ENCODE measurements at places on chromosomes 1 and 21.
A peak's percentile ranks its signal among the peaks of the same experiment; 100 is the strongest.

DNA sequence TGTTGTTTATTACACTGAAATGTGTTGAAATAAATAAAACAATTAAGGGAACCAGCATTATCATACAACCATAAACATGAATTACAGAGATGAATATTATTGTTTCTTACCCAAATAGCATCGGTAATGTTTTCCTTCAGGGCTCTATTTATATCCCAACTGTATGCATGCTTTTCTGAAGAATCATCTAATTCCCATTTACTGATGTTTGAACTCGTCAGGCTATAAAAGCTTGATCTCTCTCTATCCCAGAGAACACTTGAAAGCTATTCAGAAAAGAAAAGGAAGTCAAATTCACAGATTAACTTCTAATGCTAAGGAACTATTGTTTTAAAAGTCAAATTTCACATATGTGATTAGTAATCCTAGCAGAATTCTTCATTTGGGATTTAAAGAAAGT, 12.4 kb downstream of the NUP133 start:
- DNase-seq = no peak

DNA sequence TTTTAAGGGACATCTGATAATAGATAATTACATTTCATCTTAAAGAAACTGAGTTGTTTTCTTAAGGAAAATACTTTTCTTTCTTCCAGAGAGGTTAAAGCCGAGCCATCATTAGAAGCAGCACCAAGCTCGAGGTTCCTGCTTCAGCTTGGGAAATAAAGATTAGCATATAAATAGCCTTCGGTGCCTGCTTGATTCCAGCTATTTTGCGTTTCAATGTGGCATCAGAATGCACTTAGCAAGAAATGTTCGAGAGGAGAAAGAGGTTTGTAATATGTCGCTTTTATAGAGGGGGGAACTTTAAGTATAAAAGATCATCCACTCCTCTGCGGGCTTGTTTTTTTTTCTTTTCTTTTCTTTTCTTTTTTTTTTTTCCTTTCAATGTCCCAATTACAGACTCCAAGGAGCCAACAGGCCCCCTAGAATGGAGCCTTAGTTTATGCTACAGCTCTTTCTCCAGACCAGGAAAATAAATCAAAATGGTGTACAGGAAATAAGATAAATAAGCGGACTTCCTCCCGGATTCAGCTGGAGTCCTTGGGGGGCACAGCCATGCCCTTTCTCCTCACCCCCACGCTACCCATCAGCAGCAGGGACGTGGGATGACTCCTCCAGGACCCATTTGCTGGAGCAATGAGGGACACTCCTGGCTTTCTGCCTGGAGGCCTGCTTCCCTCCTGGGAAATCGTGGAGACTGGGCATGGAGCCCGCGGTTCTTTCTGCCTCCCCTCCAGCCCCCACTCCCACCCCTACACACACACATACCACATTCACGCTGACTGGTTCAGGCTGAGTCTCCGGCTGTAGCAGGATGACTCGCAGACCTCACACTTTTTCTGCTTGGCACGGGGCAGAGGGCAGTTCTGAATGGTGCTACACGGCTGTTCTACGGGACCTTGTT, 131.6 kb downstream of the RRAGC start:
- peak; percentile 17 for DNase-seq

DNA sequence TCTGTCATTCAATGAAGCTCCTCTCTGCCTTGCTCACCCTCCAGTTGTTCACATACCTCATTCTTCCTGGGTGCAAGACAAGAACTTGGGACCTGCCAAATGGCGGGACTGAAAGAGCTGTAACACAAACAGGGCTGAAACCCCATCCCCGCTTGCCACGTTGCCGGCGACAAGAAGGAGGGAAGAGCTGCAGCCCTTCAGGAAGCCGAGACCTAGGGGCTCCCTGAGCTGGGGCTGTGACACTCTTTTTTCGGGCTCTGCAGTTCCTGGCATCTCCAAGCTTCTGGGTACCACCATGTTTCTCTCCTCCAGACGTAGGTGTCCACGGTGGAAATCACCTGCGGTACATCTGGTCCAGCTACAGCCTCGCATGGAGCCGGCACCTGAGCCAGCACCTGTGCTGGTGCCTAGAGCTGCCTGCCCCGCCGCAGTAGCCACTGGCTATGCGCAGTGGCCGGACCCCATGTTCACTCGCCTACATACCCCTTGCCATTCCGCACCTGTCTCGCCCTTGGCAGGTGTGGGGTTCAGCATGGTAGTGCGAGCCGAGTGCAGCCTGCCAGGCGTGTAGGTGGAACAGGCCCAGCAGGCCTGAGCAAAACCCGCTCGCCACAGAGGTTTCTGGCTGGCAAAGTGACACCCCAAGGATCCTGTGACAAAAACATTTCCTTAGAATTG, 367.0 kb upstream of the NEGR1 start:
- no peak for DNase-seq

DNA sequence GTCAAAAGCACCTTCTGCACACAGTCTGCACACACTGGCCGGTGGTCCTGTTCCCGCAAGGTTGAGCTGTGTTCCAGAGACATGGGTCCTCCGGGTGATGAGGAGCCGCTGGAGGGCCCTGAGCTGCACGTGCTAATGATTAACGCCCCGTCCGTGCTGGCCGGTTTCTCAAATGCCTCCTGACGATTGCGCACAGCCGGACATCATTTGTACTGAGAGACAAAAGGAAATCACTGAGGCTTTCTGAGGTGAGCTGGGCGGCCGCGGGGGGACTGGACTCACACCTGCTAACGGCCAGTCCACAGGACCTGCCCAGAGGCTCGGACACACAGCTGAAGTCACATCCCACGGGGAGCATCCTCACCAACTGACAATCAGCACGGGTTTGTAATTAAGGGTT, 29.2 kb downstream of the POFUT2 start:
- no peak for DNase-seq

- no peak for DNase-seq
Observed at GRCh38 chr1:226154593-226154992, 31.9 kb downstream of the ACBD3 start.

GRCh38 chr1:38095454-38095931, 48.9 kb upstream of the POU3F1 start:
- no peak for DNase-seq

GRCh38 chr1:31181515-31182343, 58.0 kb downstream of the NKAIN1 start:
- DNase-seq = no peak

DNA sequence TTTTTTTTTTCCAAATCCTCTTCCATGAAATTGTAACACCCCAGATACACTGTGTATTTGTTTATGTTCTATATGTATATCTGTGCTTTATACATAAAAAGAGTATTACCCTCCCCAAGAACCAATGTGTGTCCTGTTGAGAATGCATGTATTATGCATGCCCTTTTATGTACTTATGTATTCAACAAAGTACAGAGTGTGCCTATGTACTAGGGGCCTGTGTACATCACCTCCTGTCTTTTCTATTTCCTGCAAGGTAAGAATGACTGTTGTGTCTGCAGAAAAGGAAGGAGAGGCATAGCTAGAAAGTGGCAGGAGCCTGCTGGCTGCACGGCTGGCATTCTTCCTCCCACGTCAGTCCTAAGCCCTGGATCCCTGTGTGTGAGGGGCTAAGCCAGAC, 7.0 kb downstream of the TMEM61 start:
- DNase-seq = no peak

DNA sequence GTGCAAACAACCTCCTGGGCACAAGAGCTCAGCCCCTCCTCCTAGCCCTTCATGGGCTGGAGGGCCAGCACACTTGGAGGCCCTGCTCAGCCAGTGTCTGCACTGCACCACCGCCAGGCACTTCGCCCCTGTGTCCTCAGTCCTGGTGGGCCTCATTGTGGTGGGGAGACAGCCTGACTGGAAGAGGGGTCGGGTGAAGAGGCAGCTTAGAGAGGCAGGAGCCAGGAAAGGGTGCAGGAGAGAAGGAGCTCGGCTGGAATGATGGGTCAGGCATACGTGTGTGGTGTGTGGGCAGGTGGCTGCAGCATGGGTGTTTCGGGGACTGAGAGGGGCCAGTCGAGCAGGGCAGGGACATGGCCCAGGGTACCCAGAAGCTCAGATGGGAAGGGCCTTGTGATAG, 4.1 kb downstream of the WNT3A start:
- no peak for DNase-seq

DNA sequence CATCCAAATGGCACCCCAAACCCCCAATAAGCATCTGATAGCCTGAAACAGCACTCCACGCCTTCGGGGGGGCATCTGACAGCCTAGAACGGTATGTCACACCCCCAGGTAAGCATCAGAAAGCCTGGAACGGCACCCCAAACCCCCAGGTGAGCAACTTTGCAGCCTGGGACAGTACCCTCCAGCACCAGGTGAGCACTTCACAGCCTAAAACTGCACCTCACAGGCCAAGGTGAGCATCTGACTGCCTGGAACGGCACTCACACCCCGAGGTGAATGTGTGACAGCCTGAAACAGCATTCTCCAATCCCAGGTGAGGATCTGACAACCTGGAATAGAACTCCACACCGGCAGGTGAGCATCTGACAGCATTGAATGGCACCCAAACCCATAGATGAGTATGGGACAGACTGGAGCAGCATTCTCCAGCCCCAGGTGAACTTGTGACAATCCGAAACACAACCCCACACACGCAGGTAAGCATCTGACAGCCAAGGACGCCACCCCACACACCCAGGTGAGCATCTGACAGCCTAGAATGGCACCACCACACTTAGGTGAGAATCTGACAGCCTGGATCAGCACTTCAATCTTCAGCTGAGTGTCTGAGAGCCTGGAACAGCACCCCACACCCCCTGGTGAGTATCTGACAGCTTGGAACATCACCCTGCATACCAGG, 18.3 kb upstream of the MMEL1 start:
- no peak for DNase-seq

Measured in smooth muscle cell of the brain vasculature (primary cell).